ENCODE measurements at places on chromosomes 7 and 10.

- DNase-seq, result no peak
Measured at GRCh38 chr7:115177103-115177502, 255.2 kb downstream of the MDFIC start.

DNA sequence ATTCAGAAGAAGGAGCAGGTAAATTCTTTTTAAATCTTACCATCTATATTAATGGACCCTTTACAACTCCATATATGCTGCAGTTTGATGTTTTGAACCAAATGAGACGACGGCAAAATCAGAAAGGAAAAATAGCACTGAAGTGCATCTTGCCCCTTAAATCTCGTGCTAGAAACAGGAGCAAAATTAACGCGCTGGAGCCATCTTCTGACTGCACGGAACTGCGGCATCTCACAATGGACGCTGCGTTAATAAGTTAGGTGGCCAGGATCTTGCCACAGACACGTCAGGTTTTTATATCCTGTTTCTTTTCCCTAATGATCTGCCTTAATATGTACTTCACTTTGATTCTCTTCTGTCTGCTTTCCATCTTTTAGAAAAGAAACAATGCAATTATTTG is 354.5 kb downstream of the TFEC start:
- DNase-seq, result no peak

DNA sequence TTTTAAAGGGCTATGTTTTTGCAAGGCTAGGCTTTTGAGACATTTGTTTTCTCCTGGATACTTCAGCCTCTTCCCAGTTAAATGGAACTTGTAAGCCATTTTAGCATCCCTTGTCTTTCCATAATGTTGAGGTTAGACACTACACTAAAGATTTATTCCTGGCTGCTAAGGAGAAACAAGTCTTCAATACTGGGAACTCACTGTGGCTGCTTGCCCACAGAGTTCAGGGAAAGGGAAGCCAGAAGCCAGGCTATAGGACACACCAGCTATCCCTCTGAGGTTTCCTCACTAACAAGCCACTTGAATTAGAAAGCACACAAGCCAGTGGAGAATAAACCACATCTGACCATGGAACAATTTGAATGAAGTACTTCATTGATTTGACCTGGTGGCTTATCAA is 421.7 kb upstream of the CHRM2 start:
- peak; percentile 2 for DNase-seq

- no peak for DNase-seq
Measured at GRCh38 chr10:19791032-19791431, 25.2 kb upstream of the PLXDC2 start.

DNA sequence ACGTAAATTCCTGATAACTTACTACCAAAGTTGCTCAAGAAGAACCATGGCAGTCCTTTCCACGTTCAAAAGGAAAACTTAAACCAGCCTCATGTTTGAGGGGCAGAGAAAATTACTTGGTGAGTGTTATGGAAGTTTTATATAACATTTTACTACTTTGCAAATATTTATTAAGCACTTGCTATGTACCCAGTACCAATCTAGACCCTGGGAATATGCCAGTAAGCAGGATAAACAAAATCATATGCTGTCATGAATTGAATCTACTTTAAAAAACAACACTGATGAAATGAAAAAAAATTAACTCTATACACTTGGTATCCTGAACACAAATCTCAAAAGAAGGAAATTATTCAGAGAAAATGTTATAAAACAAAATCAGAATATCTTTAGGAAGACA is 46.1 kb downstream of the NCAPG2 start:
- DNase-seq, result no peak

- no peak for DNase-seq
Measured at GRCh38 chr7:24715661-24716479, 41.4 kb downstream of the GSDME start.

DNA sequence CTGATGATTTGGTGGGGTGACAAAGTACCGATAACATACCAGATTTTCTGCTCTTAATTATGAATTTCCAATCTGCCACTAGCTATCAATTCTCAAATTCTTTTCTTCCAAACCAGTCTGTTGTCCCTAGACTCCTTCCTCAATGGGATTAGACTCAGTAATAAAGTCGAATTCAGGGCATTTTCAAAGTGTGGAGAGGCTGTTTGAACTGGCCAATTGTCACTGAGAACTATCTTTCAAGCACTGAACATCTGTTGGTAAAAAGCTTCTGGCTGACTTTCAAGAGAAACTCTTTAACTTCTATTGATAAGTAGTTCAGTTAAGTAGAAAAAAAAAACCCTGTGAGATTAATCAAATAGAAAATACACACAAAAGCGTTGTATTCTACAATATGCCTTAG is 108.9 kb downstream of the SAMD9 start:
- no peak for DNase-seq

DNA sequence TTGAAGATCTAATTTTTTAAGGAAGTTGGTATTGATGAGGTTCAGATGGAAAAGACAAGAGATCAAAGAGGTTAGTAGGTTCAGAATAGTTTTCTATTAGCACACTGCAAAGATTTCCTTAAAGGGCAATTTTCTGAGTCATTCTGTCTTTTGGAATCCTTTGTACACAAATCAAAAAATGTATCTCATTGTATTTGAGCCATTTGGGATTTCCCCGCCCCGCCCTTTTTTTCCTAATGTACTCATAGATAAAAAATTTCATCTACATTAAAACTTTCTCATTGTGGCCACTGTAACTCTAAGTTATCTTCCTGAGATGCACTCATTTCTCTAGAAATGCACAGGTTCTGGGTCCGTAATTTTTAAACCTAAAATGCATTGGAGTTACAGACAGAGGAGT is 12.1 kb downstream of the GIMAP6 start:
- DNase-seq, result no peak

- no peak for DNase-seq
Measured at GRCh38 chr7:128136215-128136597, 104.9 kb upstream of the LEP start.

DNA sequence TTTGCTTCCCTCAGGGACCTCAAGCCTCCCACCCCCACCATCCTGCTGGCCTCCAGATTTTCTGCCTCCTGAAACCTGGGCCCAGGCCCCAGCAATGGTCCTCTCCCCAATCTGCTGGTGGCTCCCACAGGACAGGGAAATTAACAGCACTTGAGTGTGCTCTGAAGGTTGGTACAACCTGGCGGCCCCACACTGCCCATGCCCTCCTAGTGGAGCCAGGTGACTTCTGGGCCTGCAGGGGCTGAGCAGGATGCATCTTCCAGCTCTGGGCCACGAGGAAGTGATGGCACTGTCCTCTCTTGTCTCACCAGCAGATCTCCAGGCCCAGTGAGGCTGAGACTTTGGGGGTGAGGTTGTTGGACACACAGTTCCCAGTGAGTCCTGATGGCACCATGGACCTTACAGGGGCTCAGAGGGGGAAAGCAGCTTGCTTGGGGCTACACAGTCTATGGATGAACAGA is 3.6 kb upstream of the ZMIZ1 start:
- no peak for DNase-seq

- DNase-seq, result no peak
Measured at GRCh38 chr10:124075231-124075955, 18.0 kb downstream of the CHST15 start.

DNA sequence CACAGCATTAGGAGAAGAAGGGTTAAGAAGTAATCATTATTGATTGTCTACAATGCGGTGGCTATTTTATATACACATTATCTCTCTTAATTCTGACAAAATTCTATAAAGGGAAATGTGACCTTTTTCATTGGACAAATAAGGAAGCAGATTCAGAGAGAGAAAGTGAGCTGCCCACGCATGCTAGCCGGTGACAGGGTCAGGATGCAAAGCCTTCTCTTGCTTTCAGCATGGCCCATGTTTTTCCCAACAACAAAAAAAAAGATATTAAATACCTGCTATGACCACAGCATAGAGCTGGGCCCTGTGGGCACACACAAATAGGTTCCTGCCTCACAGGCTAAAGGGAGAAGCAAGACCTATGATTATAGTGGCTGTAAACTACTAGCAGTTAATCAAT is 66.8 kb downstream of the PPP1R3C start:
- no peak for DNase-seq

DNA sequence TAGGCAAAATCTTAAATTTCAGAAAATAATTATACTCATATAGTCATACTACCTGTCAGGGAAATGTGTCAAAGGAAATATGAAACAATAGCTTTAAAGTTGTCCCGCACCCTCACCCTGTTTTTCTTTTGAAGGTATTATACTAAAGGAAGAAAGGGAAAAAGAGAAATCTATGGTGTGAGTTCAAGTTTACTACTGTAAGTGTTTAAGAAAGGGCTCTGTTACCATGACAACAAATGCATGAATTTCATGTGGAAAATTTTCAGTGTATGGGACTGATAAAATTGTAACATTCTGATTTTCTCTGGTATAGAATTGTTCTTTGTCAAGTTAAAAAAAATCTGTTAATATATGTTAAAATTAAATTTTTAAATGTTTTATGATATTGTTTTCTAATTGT is 229.8 kb downstream of the ADK start:
- no peak for DNase-seq
